ENCODE measurements at places on chromosomes 3 and 15.
A peak's percentile ranks its signal among the peaks of the same experiment; 100 is the strongest.

GRCh38 chr3:20246662-20247061 lies 60.7 kb upstream of the SGO1 start:
- ATAC-seq, result no peak

- no peak for ATAC-seq
Observed at GRCh38 chr3:41234823-41235721, 35.8 kb downstream of the CTNNB1 start.

DNA sequence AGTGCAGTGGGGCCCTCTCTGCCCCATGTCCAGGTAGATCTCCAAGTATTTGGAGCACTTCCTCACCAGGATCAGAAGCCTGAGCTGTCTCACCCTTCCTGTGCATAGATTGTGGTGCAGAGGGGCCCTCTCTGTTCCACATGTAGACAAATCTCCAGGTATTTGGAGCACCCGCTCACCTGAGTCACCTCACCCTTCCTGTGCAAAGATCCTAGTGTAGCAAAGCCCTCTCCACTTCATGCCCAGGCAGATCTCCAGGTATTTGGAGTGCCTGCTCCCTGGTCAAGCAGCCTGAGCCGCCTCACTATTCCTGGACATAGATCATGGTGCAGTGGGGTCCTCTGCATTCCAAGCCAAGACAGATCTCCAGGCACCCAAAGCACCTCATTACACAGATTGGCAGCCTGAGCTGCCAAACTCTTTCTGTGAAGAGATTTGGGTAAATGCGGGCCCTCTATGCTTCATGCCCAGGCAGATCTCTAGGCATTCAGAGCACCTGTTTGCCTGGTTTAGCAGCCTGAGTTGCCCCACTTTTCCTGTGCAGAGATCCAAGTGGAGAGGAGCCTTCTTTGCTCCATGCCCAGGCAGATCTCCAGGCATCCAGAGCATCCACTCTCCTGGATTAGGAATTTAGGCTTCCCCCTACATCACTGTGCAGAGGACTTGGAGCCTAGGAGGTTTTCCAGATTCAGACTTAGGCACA lies 249.8 kb downstream of the AGBL1 start:
- no peak for ATAC-seq

GRCh38 chr3:133828576-133829309 lies 23.1 kb downstream of the SRPRB start:
- no peak for ATAC-seq

GRCh38 chr3:160735826-160736225 lies 20.2 kb upstream of the PPM1L start:
- no peak for ATAC-seq

GRCh38 chr3:159948429-159949144 lies 40.0 kb upstream of the IL12A start:
- ATAC-seq, result no peak

- ATAC-seq, result peak; percentile 70
Observed at GRCh38 chr3:14548321-14548729, 8.2 kb upstream of the GRIP2 start.

DNA sequence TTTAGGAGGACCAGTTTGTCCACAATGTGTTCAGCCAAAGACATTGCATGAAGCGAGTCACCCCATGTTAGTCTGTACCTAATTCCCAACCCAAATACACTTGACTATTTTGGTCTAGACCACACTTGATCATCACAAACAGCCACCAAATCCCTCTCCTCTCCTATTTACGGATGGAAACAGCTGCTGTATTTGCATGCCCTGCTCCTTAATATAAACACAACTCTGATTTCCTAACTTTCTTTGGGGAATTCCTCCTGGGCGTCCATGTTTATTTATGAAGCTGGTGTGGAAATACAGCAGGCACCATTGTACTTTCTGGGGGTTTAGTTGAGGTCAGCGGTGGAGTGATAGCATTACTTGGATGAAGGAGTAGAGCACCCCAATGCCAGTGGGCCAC lies 235.2 kb downstream of the TLE3 start:
- no peak for ATAC-seq

DNA sequence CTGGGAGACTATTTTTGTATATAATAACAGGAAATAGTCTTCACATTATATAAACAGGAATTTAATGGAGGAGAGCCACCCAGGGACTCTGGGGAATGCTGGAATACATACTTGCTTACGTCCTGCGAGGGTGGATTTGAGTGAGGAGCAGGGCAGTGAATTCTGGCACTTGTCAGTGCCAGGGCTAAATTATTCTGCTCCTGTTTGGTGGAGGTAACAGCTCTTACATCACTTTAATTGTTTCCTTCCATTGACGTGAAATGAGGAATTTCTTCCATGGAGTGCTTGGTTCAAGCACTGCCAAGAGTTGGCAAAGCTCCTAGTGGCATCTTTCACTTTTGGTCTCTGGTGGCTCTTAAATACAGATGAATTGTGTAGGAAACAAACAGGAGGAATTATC lies 94.1 kb upstream of the GOLGA8J start:
- ATAC-seq, result no peak

- ATAC-seq, result no peak
Observed at GRCh38 chr3:138888560-138888959, 53.8 kb upstream of the PIK3CB start.

DNA sequence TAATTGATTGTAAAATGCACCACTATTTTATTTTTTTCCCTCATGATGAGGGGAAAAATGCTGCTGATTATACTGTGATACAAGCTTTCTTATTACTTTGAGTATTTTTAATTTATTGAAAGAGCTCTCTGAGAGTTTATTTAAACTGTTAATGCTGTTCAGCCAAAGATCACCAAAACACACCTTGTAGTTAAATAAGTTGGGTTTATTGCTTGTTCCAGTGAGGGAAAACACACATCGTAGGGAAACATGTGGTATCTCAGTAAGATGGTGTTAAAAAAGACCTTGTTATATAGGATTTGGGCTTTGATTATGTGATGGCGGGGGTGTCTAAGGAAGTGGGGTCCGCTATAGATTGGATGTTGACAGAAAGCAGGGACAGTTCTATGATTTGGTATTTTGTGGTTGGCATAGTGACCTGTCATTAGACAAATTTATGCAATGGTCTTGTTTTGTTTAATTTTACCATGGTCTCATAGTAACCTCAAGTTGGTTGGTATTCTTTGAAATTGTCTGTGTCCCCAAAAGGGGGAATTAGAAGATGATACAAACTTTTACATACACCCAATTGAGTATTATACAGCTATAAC lies 11.1 kb downstream of the HACD3 start:
- ATAC-seq, result no peak

DNA sequence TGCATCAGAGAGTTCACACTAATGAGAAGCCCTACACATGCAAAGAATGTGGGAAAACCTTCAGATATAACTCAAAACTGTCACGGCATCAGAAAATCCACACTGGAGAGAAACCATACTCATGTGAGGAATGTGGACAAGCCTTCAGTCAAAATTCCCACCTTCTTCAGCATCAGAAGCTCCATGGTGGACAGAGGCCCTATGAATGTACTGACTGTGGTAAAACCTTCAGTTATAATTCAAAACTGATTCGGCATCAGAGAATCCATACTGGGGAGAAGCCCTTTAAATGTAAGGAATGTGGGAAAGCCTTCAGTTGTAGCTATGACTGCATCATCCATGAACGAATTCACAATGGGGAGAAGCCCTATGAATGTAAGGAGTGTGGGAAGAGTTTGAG lies 10.2 kb downstream of the ZNF619 start:
- no peak for ATAC-seq

DNA sequence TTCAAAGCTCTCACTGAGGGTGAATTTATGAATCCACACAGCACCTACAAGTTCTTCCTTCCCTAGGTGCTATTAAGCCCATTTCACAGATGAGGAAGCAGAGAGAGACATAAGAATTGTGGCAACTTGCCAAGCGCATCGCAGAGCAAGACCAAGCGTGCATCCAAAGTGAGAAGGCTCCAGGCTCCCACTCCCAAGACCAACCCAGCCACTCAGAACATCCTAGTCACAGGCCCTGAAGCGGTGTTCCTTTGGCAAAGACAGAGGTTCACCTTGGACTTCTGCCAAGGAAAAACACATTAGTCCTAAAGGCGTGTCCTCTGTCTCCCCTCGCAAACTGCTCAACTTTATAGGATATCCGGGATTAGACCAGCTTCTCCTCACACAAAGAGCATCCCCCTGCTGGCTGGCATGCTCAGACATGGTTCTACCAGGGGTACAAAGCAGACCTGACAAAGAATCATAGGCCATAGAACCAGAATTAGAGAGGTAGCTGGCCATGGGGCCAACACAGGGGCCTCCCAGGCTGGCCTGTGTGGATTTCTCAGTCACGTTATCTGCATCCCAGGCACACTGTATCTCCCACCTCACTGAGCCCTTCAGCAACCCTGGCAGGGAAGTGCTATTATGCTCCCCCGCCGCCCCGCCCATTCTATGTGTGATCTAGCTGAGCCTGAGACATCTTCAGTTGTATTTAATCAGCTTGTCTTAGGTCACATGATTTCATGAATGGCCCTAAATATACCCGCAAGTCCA lies 160.2 kb downstream of the FOXP1 start:
- ATAC-seq, result no peak

DNA sequence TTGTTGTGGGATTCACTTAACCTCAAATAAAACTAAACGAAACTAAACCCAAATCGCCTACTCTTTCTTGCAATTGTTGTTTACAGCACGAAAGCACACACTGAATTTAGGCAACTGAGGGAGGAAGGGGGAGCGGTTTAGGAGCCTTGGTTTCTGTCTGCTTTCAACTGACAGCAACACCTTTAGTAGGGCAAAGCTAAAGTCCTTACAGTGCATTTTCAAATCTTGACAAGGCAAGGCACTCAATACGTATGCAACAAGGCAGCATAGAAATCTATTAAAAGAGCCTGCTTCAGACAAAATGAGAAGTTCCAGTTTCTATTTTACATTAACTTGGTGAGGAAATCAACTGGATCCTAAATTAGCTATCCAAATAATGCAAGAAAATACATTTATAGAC lies 174.6 kb downstream of the CHST2 start:
- no peak for ATAC-seq

- ATAC-seq, result no peak
Observed at GRCh38 chr3:132713977-132714727, 8.1 kb downstream of the NPHP3 start.

GRCh38 chr3:115571413-115571812 lies 51.9 kb upstream of the GAP43 start:
- no peak for ATAC-seq

DNA sequence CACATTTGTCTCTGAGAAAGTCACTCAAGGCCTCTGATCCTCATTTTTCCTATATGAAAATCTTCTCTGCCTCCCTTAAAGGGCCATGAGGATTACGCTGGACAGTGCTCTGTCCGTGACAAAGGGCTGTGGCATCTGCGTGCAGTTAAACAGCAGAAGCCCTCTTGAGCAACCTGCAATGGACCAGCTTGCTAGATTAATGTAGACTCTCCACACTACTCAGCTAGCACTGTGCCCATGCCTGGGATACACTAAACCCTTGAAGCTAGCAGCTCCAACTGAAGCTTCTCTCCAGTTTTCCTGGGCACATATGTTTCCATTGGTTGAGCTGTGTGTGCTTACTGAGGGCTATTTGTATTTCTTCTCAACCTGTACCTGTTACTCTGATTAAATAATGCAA lies 303.8 kb downstream of the RPLP1 start:
- no peak for ATAC-seq

GRCh38 chr3:45437383-45437782 lies 49.0 kb downstream of the LARS2 start:
- ATAC-seq, result no peak

DNA sequence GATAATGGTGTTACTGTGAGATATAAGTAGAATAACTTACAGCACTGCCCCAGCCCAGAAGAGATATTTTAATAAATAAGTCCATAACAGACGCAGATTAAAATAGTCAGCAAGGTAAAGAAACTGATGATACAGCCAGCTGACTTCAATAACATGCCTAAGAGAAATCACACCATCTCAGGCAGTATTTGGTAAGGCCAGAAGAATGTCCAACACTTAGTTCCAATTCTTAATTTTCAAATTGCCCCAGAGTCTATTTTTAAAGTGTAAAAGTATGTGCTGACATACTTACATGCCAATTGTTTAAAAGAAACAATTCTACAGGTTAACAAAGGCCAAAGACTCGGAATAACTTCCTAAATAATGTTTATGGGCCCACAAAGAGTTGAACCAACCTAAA lies 1.6 kb downstream of the GNB4 start:
- no peak for ATAC-seq

DNA sequence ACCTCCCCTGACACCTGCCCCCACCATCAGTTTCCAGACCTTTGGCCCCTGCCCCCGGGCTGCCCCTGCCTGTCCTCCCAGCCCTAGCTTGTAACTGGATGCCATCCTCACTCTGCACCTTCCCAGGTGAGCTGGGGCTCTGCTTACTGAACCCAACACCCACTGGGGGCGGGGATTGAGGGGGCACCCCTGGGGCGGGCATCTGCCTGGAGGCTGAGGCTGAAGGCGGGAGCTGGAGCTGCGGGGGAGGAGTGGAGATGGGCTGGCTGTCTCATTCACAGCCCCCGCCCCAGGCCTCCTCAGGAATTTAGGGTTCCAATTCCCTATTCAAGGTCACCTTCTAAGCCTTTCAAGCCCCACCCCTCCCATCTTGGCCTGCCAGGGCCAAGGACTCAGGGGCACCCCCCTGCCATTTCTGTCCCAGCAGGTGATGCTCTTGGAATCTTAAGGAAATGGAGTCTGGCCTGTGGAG lies 17.7 kb downstream of the PIF1 start:
- no peak for ATAC-seq

DNA sequence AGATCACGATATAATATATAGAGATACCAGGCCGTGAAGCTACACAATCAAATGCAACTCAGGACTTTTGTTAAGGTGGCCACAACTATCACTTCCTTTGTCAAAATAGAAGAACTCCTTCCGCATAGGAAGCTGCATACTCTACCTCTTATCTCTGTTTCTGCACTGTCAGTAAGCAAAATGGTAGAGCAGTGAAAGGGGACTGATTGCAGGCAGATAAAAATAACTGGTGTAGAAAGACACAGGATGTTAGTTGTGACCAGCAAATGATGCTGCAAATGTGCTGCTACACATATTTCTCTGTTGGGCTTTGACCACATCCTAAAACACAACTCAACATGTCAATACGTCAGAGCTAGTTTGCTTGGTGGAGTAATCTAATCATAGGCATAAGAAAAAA lies 16.3 kb upstream of the TRAT1 start:
- ATAC-seq, result peak; percentile 79

DNA sequence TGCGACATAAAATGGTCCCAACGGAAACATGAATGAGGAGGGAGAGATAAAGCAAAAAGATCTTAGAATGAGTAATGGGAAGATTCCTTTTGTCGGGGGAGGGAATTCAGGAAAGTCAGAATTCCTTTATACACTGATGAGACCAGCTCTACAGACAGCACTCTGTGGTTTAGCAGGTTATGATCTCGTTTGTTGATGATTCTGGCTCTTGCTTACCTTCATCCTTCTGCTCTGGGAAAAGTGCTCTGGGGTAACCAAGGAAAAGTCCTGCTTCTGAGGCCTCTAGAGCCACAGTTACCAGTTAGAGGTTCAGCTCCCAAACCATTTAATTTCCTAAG lies 150.7 kb upstream of the NR2E3 start:
- no peak for ATAC-seq
